ENCODE measurements at places on chromosomes 13 and 19.
A peak's percentile ranks its signal among the peaks of the same experiment; 100 is the strongest.

DNA sequence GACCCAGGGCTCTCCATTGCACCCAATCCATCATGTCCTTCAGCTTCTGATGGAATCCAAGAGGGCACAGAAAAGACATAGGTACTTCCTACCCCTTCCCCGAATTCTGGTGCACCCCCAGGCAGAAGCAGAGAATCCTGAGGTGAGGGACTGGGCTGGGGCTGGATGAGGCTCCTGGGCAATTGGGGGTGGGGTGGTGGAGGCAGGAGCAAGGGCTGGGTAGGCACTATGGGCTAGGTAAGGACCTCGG, 2.7 kb upstream of the KCNC3 start:
- DNase-seq: no peak

- DNase-seq: no peak
Measured at GRCh38 chr13:29529754-29530153, 65.7 kb downstream of the SLC7A1 start.

DNA sequence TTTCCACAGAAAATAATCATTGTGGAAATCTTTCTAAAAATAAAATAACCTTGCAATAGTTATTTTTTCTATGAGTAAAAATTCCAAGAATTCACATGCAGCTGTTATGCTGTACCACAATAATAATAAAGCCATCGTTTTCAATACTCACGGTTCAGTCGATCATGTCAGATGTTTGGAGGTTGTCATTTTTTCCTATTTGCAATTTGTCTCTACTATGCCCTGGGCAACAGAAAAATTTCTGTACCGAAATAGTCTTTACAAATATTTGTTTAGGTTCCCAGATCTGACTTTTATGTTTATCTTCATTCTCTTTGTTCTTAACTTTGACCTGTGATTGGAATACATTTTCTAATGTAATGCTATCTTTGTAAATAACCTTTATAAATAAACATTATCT, 79.7 kb downstream of the ESD start:
- no peak for DNase-seq

GRCh38 chr13:39144941-39145533, 106.8 kb downstream of the NHLRC3 start:
- DNase-seq: peak; percentile 65

- DNase-seq: no peak
Measured at GRCh38 chr13:112097770-112098169, 30.8 kb downstream of the SOX1 start.

DNA sequence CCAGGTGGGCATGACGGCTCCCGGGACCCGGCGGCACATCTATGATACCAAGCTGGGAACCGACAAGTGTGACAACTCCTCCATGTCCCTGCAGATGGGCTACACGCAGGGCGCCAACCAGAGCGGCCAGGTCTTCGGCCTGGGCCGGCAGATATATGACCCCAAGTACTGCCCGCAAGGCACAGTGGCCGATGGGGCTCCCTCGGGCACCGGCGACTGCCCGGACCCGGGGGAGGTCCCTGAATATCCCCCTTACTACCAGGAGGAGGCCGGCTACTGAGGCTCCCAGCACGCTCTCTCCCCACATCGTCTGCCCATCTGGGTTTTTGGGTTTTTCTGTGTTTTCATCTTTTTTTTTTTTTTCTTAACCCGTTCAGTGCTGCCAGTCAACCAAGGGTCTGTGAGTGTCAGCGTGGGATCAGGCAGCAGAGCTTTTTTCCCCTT, 2.3 kb upstream of the ABCA7 start:
- DNase-seq: no peak

DNA sequence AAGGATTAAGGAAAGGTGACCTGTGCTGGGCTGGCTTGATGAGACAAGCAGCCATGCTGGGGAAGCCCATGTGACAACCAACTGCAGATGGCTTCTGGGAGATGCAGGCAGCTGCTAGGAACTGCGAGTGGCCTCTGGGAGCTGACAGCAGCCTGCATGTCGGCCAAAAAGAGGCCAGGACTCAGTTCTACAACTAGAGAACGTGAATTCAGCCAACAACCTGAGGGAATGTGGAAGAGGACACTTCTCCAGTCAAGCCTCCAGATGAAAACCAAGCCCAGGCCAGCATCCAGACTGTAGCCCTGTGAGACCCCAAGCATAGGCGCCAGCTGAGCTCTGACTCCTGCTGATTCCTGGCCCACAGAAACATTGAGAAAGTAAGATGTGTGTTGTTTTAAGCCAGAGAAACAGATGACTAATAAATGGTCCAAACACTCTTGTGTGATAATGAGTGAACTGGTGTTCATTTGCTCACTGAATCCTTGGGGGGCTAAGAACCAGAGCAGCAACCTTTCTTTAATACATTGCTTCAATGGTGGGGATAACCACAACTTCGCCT, 45.0 kb downstream of the SLC7A1 start:
- DNase-seq: no peak

DNA sequence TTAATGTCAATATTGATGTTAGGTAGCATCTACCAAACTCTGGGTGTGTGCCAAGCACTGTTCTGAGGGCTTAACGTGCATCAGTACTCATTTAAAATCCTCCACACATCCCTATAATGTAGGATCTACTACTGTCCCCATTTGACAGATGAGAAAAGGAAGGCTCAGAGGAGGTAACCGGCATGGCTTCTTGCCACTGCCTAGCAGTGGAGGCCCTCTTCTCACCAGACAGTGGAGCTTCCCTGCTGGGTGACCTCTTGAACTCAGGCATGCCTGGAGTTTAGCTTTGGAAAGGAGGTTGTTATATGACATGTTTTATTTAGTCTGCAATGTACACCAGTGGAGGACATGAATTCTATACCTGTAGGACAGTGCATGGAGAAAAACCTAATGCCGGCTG, 2.1 kb downstream of the SPATA13 start:
- no peak for DNase-seq

DNA sequence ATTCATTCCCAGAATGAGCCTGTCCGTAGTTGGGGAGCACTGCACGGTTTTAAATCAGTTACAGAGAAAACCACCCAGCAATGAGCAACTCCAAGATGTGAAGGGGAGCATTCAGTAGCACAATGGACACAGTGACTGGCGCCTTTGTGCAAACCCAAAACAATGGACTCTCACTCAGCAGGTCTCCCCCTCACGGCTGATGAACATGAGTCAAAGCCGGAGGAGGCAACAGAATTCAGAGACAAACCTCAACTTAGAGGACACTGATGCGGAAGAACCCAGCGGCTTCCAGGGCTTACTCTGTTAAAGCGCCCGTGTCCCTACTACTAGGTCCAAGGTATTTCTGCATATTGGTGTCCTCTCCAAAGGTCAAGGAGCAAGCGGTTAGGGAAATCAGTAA, 17.7 kb downstream of the PLEKHF1 start:
- DNase-seq: no peak

- no peak for DNase-seq
Measured at GRCh38 chr13:103104340-103104739, 38.1 kb upstream of the SLC10A2 start.

- DNase-seq: no peak
Measured at GRCh38 chr13:45542391-45542790, 73.1 kb downstream of the ERICH6B start.

- peak; percentile 71 for DNase-seq
Measured at GRCh38 chr19:16208847-16209665, 11.3 kb downstream of the AP1M1 start.

- peak; percentile 67 for DNase-seq
Measured at GRCh38 chr19:873084-873483, 13.6 kb downstream of the CFD start.

DNA sequence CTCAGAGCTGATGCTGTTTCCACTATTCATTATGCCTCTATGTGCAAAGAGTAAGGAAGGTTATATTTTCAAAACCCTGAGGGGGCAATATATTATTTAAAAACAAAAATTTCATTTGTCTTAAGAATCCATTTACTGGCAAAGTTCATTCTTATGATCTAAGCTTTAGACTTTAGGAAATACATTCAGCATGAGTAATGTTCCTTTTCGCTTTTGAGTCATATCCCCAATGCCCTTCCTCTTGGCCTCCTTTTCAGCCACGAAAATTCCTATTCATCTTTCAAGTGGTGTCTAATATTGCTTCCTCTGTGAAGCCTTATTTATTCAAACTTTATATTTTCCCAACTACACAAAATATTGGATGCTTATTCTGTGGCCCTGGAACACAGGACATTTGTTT, 1317.0 kb downstream of the PCDH9 start:
- no peak for DNase-seq

DNA sequence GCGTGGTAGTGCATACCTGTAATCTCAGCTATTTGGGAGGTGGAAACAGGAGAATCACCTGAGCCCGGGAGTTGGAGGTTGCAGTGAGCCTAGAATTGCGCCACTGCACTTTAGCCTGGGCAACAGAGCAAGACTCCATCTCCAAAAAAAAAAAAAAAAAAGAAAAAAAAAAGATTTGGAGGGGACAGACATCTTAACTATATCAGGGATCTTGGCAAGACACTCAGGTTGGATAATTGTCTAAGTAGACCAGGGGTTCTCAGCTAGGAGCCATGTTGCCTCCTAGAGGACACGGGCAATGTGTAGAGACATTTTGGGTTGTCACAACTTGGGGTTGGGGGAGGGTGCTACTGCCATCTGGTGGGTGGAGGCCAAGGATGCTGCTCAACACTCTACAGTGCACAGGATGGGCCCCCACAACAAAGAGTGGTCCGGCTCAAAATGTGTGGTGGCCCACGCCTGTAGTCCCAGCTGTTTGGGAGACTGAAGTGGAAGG, 1.9 kb upstream of the ZNF580 start:
- peak; percentile 83 for DNase-seq
